ENCODE measurements at places on chromosomes 12 and 14. TPM values are rescaled to one million over a fixed set of nuclear protein-coding genes. Genes with fewer than 3 reads are reported as not detected.
A peak's percentile ranks its signal among the peaks of the same experiment; 100 is the strongest.

DNA sequence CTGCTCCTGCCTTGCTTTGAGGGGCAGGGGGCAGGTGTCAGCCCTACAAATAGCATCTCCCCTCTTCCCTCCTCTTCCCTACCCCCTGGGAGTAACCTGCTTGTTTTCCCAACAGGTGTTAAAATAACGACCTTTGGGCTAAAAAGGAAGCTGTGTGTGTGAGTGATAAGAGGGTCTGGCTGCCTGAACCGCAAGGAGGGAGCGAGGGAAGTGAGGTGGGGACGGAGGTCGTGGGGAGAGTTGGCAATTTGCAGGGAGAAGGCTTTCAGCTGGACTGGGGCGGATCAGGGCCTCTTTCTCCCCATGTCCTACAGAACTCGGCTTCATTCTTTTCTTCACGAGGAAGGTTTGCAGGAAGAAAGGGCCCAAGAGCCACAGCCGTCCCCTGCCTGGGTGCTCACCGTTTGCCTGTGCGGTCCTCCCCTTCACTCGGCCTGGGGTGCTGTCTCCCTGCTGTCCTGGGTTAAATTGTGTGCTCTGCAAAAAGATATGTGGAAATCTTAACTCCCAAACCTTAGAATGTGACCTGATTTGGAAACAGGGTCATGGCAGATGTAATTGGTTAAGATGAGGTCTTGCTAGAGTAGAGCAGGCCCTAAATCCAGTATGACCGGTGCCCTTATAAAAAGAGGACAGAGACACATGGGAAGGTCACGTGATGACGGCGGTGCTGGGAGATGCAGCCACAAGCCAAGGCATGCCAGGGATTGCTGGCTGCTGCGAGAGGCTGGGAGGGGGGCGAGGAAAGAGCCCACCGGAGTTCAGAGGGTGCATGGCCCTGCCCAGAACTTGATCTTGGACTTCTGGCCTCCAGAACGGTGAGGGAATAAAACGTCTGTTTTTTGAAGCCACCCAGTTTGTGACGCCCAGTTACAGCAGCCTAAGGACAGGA is 38.7 kb upstream of the NCOR2 start:
- no peak overlapping the region for H3K4me3 ChIP-seq
- no peak overlapping the region for H3K27ac ChIP-seq
- no peak for DNase-seq
- H3K36me3 ChIP-seq, result no peaks in the 10 kb centered on the region

- peak overlapping the region; percentile 6 for H3K27ac ChIP-seq
- no peak for DNase-seq
- H3K27me3 ChIP-seq, result no peaks in the 10 kb centered on the region
- H3K4me3 ChIP-seq, result no peak overlapping the region
These were observed 397.7 kb upstream of the RGS6 start for GRCh38 chr14:71534506-71534905.

Gene KRT80
- 10.7 TPM for total RNA-seq

Gene PTCSC3
- not detected for total RNA-seq

DNA sequence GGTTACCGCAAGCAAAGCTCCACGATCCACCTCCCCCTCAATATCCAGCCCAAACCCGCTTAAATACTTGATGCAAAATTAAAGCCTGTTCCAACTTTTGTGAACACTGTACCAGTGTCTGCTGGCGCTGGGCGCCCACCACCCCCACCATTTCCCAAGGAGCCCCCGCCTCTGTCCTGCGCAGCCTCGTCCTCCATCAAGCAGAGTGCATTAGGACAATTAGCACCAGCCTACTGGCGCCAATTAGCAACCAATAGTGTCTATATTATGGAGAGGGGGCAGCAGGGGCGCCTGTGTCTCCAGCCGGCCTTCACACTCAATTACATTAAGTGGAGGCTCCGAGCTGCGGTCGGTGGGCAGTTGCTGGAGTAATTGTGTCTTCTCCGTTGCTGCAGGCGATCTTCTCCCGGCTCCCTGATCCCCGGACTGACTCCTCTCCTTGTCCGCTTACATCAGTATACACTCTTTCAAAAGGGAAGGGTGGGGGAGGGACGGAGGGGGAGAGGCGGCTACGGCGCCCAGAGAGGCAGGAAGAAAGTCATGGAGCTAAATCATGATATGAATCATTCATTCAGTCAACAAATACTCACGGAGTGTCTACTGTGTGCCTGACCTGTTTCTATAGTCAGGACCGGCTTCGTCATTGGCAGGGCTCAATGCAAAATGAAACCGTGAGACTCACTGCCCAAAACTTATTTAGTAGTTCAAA is 707.3 kb downstream of the MED13L start:
- no peaks in the 10 kb centered on the region for H3K4me1 ChIP-seq
- no peaks in the 10 kb centered on the region for H3K36me3 ChIP-seq
- H3K27me3 ChIP-seq, result peaks cover 4% of the 10 kb centered on the region
- no peak overlapping the region for H3K27ac ChIP-seq
- H3K4me3 ChIP-seq, result no peak overlapping the region

Gene PMEL
- 0.45 TPM for total RNA-seq
